ENCODE measurements at places on chromosomes 1 and 21. TPM values are rescaled to one million over a fixed set of nuclear protein-coding genes. Genes with fewer than 3 reads are reported as not detected.

DNA sequence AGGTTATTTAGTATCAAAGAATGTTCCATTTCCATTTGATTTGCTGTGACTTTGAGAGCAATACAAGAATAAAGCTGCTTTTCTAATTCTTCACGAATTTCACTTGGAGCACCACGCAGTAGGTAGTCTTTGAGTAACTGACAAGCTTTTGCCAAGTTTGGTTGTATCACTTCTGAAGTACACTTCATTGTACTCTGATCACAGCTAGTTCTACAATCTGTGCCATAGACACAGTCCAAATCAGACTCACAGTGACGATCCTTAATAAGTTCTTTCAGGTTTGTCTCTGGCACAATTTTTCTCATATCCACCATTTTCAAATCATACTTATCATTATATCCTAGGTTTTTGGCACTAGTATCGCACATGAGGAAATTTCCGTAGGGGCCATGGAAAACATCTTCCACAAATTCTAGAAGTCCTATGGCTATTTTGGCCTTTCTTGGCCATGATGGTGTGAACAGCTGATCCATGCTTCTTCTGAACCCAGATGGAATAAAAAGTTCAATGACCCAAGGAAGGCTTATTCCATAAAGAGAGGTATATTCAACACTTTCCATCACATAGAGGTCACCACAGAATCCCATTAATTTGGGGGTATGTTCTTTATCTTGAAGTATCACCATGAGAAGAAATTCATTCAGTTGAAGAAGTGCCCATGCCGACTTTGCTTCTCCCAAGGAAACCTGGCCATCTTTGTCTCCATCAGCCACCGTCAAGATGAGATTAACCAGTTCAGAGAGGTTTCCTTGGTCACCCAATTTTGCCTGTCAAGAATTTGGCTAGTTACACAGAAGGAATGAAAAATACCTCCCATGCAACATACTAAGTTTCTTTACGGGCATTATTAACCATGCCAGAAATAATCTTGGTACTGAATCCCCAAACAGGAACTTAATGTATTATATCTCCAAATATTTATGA lies 11.9 kb downstream of the RPL5 start:
- DNase-seq, result no peak

- DNase-seq, result no peak
Measured at GRCh38 chr1:50214717-50215116, 106.0 kb downstream of the ELAVL4 start.

GRCh38 chr1:153730468-153730988 lies 2.7 kb downstream of the INTS3 start:
- DNase-seq, result no peak

- no peak for DNase-seq
Measured at GRCh38 chr1:112462953-112463279, 45.8 kb upstream of the WNT2B start.

DNA sequence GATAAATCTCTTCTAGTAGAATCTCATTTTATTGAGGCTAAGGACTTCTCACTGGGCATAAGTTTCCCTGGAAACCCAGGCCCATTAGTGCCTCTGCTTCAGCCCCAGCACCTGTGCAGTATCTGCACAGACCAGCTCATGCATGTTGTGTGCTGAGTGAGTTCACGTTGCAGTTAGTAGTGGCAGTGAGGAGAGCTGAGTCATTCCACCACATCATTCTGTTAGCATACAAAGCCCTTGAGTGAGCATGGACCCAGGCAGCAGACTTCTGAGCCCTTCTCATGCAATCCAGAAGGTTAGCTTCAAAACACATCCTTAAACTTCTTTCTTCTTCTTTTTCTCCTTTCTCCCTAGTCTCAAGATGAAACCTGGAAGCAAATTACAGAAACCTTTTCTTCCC lies 45.8 kb upstream of the NTPCR start:
- DNase-seq, result peak; percentile 81

GRCh38 chr21:41839387-41840000 lies 39.6 kb downstream of the PRDM15 start:
- DNase-seq, result no peak

- DNase-seq, result no peak
Measured at GRCh38 chr1:26112407-26112775, 767 bp downstream of the PDIK1L start.

GRCh38 chr1:94240822-94241221 lies 3.4 kb upstream of the ARHGAP29 start:
- no peak for DNase-seq

GRCh38 chr21:46159841-46160656 lies 4.7 kb upstream of the FTCD start:
- DNase-seq, result no peak

DNA sequence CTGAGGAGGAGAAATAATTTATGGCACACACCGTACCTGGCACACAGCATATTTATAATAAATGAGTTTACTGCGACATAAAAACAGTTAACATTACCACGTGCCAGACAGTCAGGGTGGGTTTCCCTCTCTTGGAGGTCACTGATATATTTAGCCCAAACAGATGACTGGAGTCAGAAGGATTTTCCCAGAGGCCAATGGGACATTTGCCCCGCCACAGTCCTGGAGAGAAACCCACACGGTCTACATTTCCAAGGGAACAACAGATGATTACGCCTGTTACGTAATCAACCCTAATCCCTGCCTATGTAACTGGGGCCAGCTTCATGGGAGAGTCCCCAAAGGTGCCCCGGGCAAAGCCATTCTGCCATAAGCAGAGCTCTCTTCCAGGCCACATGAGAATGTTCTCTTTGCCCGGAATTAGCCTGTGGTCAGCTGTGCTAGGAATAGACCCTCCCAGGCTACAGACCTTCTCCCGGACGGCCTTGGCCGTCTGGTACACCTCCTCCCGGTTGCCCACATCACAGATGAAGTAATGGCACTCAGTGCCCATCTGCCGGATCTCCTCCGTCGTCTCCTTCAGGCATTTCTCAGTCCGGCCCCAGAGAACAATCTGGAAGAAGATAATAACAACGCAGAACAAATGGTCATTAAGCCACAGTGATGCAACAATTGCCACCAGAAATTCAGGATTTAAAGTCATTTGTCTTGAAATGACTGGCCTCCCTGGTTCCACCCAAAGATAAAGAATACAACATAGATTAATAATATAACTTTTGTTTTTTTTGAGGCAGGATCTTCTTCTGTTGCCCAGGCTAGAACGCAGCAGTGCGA lies 37.7 kb downstream of the DHRS3 start:
- DNase-seq, result no peak

- DNase-seq, result no peak
Measured at GRCh38 chr21:45002381-45003204, 62.8 kb downstream of the SLX9 start.

- DNase-seq, result no peak
Measured at GRCh38 chr1:74512170-74512915, at the start of gene LRRC53. LRRC53 (minus strand) TSS chr1:74512611; CDS start chr1:74483349, 29,262 bp downstream.

- no peak for DNase-seq
Measured at GRCh38 chr1:78275906-78276685, 214.7 kb upstream of the PTGFR start.

DNA sequence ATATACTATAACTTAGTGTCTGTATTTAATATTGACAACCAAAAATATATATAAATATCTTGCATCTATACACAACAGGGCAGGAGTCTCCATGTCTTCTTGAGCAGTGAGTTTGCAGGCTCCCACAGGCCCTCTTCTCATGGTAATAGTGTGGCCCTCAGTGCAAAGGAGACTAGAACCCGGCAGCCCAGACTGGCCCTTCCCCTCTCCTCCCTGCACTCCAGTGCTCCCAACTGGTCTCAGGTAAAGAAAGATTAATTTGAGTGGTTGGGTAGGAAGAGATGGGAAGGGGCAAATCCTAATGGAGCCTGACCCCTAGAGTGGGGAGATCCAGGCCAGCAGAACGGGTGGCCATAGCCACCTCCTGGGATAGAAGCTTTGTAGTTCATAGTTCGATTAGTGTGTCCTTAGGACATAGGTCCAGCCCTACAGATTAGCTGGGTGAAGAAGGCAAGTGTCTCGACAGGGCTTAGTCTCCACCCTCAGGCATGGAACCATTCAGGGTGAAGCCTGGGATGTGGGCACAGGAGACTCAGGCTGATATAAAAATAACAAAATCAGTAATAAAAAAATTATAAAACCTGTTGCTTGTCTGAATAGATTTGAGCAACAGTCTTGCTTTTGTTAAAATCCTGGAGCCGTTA lies 32.3 kb downstream of the SLC2A1 start:
- DNase-seq, result no peak

ADAM30 gene
- total RNA-seq, result not detected

ANGPTL3 gene
- not detected for total RNA-seq

ETS2 gene
- 62.3 TPM for total RNA-seq

SETD4 gene
- 29.5 TPM for total RNA-seq

HES5 gene
- not detected for total RNA-seq

RC3H1 gene
- 22.4 TPM for total RNA-seq

MTF1 gene
- total RNA-seq, result 4.5 TPM

Data from mammary epithelial cell (primary cell).